Suprapubic skin (tissue), 4 donors: ENCODE measurements at places on chromosomes 6 and 20. TPM values are rescaled to one million over a fixed set of nuclear protein-coding genes. Genes with fewer than 3 reads are reported as not detected.

DNA sequence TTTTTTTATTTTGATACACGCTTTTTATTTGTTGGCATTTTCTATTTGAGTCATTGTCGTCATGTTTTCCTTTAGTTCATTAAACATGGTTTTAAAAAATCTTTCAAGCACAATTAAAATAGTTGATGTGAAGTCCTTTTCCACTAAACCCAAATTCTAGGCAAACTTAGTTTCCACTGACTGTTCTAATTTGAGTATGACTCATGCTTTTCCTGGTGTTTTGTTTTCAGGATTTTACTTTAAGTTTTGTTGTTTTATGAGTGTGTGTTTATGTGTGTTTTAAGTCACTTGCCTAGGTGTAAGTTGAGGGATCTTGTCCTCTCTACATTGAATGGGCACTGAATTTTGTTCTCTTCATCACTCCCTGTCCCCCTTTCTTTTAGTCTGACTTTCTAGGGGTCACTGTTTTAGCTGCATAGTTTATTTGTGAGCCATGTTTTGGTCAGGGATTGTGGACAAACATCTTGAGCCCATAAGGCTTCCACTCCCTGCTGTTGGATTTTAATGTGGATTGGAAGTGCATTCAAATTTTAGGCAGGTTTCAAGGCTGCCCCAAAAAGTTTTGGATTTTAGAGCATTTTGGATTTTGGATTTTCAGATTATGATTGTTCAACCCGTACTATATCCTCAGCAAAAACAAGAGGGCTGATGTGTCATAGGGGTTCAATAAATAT is 94.8 kb downstream of the CDYL start:
- no peak for DNase-seq

DNA sequence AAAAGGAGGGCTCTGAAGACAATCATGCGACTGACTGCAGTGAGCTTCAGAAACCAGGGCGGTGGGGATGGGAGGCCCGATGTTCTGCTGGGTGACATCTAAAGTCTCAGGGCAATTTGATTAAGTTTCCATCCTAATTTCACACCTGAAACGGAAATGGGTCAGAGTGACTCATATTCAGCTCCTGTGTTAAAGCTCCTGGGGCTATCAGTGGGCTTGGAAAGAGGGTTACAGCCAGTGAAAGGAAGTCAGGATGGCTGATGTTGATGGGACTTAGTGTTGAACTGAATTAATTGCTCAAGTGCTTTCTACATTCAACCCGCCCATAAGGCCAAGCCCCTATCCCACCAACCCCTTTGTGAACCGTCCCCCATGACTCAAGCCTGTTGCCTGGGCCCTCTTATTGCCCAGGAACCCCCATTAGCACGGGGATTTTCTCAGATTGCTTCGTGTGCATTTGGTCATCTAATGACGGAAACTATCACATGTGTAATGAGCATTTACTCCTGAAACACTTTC is 47.1 kb upstream of the TBC1D7 start:
- DNase-seq, result no peak

GRCh38 chr20:58685988-58686387 is 6.6 kb upstream of the NPEPL1 start:
- DNase-seq, result no peak

The CALHM4 gene
- 12.5 TPM for total RNA-seq

DNA sequence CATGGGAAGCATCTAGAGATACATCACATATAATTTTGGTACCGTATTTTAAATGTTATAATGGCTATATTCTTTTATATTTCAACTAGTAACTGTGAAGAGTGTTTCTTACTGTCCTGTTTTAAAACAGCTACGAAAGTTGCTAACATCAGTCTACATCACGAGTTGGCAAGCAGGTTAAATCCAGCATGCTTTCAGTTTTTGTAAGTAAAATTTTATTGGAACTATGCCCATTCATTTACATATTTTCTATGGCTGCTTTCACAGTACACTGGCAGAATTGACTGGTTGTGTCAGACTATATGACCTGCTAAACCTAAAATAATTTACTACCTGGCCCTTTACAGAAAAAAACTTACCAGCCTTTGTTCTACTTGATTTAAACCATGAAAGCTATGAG is 478.1 kb downstream of the PHF3 start:
- DNase-seq, result no peak

DNA sequence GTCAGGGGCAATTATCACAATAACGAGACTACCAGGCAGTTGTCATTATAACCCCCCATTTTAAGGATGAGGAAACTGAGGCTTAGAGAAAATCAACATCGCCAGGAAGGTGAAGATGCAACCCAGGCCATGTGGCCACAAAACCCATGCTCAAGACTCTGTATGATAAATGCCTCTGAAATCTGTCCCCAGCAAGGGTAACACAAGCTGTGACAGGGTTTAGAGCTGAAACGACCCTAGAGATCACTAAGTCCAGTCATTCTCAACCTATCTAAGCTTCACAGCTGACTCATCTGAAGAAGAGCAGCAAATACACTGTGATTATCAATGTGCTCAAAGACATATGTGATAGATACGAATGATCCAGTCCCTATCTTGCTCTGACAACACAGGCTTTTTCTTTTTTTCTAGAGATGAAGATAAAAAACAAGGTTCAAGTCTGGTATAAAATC is 47.0 kb downstream of the ARHGAP18 start:
- no peak for DNase-seq

DNA sequence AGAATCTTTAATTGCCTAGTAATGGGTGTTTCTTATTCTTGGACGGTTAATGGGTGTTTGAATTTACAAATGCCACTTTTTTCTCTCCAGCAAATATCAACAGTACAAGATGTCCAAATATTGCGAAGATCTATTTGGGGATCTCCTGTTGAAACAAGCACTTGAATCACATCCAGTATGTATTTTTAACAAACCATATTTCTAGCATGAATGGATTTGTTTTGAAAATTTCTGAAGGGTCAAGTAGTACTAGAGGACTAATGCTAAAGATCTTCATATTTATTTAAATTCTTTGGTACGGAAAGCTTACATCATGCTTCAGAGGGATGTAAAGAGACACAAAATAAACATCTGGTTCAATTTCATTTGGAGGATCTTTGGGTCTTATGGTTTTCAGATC is 123.9 kb upstream of the LAMP5 start:
- DNase-seq, result no peak

The RAET1L gene
- 5.9 TPM for total RNA-seq

The ZSWIM3 gene
- total RNA-seq, result 3.6 TPM

DNA sequence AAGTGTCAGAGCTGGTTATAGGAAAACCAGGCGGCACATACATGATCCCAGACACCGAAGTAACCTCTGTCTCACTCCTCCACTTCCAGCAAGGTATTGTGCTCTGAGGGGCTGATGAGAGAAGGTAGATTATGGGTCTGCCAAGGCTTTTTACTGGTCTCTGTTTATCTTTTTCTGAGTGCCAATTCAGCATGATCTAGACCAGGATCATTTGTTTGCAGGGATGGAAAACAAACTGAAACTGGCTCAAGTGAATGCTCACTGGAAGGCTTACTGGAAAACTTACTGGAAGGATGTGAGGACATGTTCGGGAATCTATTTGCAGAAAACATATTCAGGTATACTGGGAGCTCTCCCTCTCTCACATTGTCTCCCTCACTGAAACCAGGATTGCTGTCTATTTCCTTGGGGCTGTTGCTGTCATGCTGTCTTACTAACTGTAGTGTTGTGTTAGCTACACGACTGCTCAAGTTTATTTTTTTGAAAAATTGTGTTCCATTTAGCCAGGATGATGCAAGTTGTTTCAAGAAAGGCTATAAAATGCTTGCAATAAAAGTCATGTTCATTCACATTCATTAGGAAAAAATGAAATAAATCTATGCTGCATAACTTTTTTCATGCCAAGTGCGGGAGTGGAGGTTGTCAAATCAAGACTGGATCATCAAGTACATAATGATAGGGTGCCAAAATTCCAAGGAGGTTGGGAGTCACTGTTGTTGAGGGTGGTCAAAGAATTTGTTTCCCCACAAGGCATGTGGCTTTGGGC is 37.0 kb downstream of the KLHL31 start:
- no peak for DNase-seq

The GINM1 gene
- 24.9 TPM for total RNA-seq

The DHX35 gene
- 9.0 TPM for total RNA-seq

- DNase-seq, result no peak
These were observed 18.2 kb downstream of the ANKRD66 start for GRCh38 chr6:46764961-46765360.

- no peak for DNase-seq
These were observed 133.4 kb downstream of the HAO1 start for GRCh38 chr20:7806831-7807230.

- DNase-seq, result no peak
These were observed 347.9 kb upstream of the SPTLC3 start for GRCh38 chr20:12660918-12661317.

DNA sequence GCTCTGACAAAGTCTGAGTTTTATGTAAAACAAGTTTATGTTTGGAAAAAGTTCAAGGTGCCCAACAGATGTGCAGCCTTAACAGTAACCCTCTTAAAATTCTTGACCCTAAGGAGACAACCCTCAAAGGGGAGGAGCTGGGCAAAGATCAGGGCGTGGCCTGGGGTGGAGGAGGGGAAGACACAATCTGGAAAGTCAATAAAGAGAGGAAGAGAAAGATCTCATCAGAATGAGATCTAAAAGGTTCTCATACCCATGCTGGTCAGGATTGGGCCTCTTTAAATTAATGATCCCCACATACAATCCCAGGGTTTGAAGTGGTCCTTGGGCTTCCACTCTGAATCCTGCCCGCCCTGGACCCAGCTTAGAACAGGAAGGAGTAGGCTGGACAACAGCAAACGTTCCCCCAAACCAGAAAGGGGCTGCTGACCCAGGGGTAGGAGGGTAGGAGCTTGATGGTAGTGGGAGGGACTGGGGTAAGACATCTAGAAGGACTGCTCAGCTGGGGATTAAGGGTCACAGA is 33.0 kb downstream of the FOXP4 start:
- no peak for DNase-seq
